T follicular helper cell (primary cell): ENCODE measurements at places on chromosomes 3 and 15.

DNA sequence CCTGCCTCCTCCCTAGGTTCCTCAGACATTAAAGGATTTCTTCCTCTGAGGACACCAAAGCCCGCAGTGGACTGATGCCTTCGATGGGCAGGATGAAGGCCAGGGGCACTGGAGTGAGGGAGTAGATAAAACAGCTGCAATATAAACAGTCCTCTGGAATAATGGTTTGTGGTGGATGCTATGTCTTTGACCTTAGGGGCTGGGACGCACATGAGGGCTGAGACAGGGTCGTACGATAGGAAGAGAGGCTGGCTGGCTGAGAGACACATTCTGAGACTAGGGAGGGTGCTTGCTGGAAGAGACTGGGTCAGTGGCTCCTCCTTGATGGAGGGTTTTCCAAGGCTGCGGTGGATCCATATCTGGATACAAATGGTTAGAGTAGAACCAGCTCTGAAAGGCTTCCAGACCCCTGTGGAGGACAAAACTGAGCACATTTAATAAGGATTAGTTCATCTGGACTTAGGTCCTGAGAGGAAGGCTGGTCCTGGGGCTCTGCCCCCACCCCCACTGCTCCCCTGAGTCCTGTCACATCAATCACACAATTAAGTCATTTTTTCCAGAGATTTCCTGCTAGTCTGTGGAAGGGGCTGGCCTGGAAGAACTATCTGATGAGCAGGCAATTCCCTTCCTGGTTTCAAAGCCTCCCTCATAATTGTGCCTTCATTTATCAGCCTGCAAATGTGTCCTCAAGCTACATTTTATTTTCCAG is 15.8 kb downstream of the TBC1D21 start:
- DNase-seq, result no peak

DNA sequence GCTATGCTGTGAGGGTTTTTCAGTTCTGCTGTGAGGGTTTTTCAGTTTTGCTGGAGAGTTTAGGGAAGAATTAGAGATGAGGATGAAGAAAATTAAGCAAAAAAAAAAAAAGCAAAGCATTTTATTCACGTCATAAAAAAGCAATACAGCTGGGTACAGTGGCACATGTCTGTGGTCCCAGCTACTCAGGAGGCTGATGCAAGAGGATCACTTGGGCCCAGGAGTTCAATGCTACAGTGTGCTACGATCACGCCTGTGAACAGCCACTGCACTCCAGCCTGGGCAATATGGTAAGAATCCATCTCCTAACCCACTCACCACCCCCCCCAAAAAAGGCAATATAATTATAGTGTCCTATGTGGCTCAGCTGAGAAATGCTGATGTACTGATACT is 162.7 kb downstream of the MAGI1 start:
- no peak for DNase-seq

DNA sequence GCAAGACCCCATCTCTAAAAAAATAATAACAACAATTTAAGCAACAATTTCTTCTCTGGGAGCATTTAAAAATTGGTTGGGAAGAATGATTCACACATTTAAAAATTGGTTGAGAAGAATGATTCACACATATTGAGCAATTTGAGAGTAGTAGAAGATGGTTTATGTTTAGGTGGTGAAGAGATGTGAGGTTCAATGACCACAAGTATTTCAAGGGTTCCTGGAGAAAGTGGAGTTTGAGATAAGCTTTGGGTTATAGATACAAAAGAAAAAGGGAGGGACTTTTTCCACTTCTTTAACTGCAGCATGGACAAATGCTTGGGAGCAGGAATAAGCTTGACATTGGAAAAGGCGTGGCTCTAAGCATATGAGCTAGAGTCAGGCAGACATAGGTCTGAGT is 145.7 kb upstream of the NPHP3 start:
- DNase-seq, result no peak

GRCh38 chr15:101198031-101198575 is 53.7 kb downstream of the CHSY1 start:
- DNase-seq, result no peak

DNA sequence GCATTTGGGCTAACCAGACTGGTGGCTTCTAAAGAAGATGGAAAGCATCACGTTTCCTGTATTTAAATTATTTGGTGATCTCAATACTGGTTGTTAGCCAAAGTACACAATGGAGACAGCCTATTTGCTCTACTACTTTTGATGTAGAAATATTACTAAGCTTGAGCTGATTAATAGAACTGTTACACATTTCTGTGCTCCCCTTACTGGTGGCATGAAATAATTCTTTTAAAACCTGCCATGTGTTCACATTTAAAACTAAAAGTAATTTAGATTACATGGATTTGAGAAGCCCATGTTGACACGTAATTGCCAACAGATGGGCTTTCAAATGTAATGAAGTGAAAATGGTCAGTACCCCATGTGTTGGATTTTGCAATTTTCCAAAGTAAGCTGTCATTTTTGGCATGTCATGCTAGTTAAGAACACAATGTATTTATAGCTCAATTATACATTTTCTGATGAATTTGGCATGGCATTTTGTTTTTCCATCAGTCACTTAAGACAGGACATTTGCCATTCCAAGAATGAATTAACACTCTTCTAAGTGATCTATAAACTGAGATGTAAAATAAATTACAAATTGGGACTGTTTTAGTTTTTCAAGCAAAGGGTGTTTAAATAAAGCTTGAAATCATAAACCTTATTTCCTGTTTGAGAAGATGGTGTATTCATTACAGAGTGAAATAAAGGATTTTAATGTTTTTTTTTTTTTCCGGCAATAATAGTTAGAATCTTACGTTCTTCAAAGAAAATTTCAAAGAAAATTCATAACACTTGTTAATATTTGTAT is 10.8 kb upstream of the RARRES1 start:
- DNase-seq, result no peak

DNA sequence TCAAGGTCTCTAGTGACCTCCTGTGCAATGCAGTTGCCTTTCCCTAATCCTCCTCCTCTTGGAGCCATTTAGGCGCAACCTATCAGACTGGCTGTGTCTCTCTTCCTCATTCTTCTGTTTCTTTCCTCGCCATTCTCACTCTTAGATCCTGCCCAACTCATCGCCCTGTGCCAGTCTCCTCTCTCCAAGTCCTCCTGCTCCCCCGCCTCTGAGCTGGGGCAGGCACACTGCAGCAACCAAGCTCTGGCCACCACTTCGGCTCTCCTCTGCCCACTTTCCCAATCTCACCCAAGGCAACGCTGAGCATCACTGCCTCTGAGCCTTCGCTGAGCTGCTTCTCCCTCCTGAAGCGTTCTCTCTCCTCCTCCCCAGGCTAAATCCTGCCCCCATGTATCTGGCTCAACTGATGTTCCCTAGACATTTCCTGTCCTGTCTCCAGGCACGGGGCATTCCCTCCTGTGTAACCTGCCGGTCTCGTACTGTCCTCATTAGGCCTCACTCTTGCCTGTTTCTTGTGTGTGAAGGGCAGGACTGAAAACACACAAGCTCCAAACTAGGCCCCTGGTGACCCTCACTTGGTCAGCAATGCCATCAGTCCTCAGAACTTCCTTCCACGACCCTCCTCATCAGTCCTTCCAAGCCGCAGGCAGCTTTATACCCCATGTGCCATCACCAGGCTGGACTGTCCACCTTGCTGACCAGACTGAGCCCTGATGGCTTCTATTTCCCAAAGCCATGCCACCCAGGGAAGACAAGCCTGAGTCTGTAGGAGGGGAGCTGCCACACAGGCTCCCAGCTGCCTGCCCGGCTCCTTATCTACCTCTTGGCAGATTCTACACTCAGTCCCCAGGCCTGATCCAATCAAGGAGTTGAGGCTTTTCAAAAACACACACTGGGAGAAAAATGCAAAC is 85.6 kb downstream of the SEC22A start:
- no peak for DNase-seq

DNA sequence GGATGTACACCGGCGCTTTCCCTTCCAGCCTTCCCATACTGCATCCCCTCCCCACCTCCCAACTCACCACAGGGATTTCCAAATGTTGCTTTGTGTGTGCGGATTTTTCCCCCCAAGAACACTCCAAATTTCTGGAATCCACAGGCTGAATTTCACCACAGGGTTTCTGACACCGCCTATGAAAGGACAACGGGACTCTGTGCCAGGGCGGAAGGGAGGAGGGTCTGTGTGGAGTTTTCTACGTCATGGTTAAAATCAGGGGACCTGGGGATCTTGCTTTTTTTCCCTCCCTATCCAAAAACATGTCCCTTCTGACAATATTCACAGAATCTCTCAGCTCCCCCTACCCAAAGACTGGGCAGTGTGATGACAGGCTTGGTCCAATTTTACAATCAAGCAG is 14.6 kb downstream of the CYP19A1 start:
- no peak for DNase-seq

GRCh38 chr15:80890341-80891005 is 99.1 kb downstream of the MESD start:
- no peak for DNase-seq
